ENCODE measurements at places on chromosomes 5 and 9.

- no peak for DNase-seq
These were observed 158.9 kb downstream of the AUH start for GRCh38 chr9:91202736-91203283.

GRCh38 chr9:71937070-71937625, 25.7 kb downstream of the C9orf85 start:
- DNase-seq: no peak

DNA sequence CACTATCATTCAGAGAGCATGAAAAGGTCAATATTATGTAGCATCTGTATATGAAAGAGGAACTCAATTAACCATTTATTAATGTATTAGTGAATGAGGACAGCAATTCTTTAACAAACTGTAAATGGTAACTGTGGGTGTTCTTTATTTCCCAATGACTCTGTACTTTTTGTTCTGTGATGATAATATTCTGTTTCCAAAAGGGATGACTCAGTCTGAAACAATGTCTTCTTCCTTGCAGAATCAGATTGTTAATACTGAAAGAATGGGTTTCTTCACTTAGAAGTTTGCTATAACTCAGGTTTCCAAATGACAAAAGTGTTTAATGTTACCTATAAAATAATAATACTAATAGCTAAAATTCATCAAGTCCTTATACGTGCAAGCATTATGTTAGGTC, 1518.7 kb upstream of the WWC1 start:
- DNase-seq: no peak

GRCh38 chr5:111772456-111773122, 15.6 kb upstream of the NREP start:
- no peak for DNase-seq

DNA sequence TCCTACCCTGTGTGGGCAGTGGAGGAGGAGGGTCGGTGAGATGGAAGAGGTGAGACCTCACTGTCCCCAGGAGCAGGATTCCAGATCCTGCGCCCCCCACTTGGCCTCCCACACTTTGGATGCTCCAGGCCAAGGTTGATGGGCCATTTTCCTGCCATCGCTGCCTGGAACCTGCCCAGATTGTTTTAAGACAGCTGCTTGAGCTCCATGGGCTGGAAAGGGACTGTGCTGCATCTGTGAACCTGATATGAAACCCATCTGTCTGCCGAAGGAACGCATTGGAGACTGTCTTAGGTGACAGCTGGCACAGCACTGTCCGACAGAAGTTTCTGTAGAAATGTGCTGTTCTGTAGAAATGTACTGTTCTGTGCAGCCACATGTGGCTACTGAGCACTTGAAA, 72.7 kb upstream of the SLC25A48 start:
- no peak for DNase-seq

- DNase-seq: peak; percentile 50
These were observed 43.3 kb upstream of the CEP72 start for GRCh38 chr5:568809-569208.

DNA sequence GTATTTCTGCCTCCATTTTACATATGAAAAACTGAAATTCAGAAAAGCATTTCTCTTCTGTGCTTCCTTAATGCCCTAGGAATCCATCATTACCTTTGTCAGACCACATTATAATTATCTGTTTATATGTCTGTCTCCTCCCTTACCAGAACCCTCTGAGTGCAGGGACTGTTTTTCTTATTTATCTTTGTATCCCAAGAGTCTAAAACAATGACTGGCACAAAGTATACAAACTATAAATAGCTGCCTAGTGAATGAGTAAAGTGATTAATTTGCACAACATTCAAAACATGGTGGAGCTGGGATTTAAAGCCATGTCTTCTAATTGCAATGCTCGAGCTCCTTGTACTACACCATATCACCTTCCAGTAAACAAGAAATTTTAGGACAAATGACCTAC, 49.3 kb upstream of the HK3 start:
- DNase-seq: no peak

GRCh38 chr5:36066001-36066539, 612 bp downstream of the UGT3A2 start:
- DNase-seq: no peak

All from posterior vena cava (tissue), 2 donors.